ENCODE measurements at places on chromosomes 3 and 15.

GRCh38 chr3:171503817-171504216, 43.6 kb upstream of the TNIK start:
- DNase-seq, result no peak

DNA sequence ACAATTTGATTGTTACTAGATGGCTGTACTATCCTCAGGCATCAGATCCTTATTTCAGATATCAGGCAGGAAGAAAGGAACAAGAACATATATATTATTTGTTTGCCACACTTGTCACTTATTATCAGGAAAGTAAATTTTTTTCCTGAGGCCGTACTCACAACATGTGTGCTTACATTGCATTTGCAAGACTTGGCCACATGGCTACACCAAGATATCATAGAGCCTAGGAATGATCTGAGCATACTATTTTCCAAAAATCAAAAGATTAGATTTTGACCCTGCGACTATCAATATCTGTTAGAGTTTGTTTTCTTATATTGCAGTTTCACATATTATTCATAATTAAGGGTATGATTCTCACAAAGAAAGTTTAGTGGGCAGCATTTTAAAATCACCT, 426.2 kb upstream of the BCHE start:
- no peak for DNase-seq

- no peak for DNase-seq
These were observed 232.2 kb downstream of the UBE2E2 start for GRCh38 chr3:23435318-23435717.

- no peak for DNase-seq
These were observed 45.1 kb downstream of the APH1B start for GRCh38 chr15:63322541-63322940.

GRCh38 chr3:188433521-188434150, 279.7 kb downstream of the LPP start:
- no peak for DNase-seq

GRCh38 chr3:135752851-135753250, 212.7 kb upstream of the PPP2R3A start:
- DNase-seq, result no peak

DNA sequence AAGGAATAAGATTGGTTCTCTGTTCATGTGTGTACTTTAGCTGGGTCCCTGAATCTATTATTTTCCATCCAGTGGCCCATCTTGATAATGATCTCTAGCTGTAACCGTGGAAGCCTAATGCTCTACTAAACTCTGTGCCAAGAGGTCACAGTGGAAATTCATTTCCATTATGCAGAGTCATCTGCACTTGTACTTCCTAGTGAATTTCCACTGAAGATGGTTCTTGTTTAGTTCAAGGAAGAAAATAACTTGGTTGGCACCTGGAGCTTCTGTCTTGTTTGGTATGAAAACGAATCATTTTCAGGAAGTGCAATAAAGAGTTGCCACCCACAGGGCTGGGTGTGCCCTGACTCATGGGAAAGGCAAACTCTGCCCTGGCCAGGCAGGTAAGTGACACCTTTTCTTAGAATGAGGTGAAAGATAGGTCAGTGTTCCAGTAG, 10.3 kb downstream of the LPP start:
- no peak for DNase-seq

DNA sequence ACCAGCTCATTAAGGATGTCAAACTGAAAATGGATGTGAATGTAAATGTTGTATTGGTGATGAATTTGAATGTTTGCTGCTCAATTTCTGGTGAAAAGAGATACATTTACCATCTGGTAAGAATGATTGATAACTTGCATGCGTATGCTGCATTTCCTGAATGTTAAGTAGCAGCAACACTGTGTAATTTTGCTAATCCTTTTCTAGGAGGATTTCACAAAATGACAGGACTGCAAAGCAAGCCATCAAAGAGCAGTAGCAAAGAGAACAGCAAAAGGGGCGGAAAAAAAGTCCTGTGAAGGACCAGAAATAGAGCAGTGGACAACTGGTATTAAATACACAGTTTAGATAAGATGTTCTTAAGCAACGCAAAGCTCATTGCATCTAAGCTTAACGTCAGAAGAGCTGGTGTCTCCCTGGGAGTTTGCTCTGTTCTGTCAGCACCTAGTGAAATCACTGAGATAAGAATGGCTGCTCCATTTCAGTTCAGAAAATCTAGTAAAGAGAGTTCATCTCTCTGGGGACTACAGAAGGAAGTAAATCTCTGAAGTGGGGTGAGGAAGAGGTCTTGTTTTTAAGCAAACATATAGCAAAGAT, 23.5 kb upstream of the PAQR5 start:
- no peak for DNase-seq

- no peak for DNase-seq
These were observed 54.6 kb downstream of the ARHGEF3 start for GRCh38 chr3:56747150-56747549.

DNA sequence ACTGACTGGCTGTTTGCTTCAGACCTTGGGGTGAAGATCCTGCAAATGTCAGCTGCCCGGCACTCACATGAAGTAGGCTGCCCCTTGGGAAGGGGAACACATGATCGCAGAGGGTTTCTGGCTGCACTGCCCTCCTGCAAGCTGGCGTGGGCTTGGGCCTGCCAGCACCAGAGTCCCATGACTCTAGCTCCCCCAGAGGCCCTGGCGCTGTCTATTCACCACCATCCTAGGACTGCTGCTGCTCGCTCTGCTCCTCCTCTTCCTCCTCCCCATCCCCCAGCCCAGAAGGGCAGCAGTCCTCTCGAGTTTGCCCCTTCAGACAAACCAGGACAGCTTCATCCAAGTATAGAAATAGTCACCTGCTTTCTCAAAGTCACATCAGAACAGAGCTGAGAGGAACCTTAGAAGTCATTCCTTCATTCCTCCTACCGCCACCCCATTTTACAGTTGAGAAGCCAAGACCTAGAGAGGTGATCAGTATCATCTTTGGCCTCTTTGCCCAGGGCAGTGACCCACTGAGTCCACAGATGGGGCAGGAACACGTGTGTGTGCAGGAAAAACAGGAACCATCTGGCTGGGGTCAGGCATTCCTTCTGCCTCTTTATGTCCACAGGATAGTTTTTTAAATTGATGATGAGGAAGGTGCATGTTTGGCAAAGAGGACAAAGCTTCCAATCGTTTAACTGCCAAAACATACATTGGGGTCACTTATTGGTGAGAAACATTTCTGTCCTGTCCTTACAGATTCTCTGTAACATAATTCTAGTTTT, 13.2 kb downstream of the DPH3 start:
- DNase-seq, result no peak

- no peak for DNase-seq
These were observed 53.0 kb upstream of the EHHADH start for GRCh38 chr3:185306847-185307246.

- no peak for DNase-seq
These were observed 54.4 kb upstream of the HEG1 start for GRCh38 chr3:125110016-125110875.

DNA sequence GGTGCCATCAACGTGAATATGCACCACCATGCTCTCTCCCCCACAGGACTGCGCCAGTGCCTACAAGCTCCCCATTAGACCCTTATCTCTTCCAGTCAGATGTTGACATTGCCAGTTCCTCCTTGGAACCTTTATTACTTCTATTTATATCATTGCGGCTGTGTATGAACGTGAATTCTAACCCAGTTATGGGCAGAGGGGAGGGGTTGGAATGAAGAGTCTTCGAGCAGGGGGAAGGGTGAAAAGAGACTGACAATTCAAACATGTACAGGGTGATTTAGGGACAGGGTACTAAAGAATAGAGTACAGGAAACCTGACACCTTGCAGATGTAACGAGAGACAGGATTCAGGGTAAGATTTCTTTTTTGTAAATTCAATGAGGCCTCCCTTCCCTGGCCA, 41.8 kb upstream of the ST6GAL1 start:
- DNase-seq, result no peak

DNA sequence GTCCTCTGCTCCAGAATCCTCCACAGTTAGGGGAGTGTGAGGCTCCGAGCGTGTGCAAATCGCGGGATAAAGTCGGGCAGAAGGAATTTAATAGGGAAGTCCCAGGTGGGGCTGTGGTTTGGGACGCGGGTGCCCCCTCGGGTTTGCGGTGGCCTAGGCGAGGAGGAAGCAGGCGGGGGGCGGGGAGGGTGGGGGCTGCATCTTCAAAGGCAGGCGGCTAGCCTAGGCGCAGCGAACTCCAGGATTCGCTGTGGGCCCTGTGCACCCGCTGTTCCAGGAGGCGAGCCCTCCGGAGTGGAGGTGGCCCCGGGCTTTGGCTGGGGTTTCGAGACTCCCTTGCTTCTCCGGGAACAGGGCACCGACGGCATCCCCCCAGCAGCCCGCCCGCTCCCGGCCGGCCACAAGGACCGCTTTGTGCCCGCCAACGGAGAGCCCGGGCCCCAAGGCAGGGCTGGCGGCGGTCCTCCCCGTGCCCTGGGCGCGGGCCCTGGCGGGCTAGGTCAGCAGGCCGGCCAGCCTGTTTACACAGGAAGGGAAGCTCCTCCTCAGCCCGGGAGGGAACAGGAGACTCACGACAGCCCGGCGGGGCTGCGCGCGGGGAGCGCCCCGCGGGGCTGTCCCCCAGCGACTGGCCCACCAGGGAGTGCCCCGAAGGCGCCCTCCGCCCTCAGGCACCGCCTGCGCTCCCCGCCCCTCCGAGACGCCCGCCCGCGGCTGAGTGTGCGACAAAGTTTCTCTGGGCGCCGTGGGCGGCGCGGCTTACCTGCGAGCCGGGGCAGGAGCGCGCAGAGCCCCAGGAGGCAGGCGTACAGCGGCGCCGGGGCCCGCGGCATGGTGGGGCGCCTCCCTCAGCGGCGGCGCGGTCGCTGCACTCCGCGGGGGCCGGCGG, 753 bp downstream of the ITGB5 start:
- no peak for DNase-seq

DNA sequence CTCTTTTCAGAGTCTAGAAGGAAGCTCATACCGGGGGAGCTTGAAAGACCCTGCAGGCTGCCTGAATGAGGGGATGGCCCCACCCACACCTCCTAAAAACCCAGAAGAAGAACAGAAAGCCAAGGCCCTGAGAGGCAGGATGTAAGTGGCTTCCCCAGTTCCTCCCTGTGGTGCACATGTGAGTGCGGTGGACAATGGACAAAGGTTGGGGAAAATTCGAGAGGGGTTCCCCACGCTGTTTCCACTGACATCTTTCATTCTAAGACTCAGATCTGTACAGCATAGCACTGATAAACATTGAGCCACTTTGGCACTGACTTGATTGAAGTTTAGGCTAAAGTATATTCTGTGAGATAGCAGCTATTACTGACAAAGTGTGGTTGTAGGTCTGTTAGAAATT, 79.5 kb upstream of the UMPS start:
- DNase-seq, result no peak

GRCh38 chr15:90513448-90513847, 16.3 kb upstream of the CRTC3 start:
- DNase-seq, result no peak

DNA sequence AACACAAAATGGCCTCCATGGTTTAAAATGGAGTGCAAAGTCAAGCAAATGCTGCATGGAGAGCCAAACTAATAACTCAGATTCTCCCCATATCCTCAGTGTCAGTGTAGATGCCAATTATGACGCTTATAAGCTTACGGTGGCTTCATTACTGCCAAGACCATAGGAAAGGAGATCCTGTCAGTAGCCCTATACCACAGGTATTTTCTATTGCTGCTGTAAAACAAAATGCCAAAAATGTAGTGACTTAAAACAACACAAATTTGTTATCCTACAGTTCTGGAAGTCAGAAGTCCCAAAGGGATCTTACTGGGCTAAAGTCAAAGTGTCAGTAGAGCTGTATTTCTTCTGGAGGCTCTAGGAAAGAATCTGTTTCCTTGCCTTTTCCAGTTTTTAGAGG, 149.8 kb upstream of the GBE1 start:
- no peak for DNase-seq

DNA sequence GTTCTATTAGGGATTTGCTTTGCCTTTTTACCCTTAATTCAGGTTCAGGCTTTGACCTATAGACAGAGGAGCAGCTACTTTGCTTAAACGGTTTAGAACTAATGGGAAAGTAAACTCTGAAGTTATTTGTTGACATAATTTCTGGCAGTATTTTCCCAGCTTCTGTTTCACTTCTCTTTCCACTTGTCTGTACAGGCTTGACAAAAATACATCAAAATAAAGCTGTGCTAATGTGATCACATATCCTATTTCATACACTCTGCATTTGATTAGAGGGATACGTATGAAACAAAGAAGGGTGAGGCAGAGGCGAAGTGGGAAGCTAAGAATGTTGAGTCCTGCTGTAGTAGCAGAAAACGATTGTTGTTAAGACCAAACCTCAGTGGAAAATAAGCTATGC, 389.1 kb upstream of the RARB start:
- no peak for DNase-seq

DNA sequence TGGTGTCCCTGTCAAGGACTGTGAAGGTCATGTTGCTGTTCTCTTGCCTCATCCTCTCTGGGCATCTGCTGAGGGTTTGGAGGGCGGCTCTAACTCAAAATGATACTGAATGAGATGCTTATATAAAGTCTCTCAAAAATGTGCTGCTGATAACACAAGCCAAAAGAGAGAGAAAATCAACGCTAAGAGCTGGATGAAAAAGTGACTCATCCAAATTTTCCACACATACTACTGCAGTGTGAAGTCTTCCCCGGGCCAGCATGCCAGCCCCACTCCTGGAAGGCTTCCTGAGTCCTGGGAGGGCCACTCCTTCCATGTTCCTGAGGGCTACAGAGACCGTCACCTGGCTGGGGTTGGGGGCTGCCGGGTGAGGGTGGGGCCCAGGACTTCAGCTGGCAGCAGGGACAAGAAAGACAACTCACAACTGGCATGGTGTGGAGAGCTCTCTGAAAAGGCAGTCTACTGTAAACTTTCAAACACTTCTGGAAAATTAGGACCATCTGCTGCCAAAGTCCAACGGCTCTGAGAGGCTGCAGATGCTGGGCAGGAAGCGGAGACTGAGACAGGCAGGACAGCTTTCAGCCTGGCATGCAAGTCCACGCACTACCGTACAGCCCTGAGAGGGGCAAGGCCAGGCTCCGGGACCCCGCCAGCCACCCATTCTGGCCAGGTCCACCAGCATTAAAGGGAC, 200.3 kb downstream of the ADAMTS17 start:
- DNase-seq, result no peak

GRCh38 chr15:96262549-96263489, 67.7 kb upstream of the NR2F2 start:
- no peak for DNase-seq

DNA sequence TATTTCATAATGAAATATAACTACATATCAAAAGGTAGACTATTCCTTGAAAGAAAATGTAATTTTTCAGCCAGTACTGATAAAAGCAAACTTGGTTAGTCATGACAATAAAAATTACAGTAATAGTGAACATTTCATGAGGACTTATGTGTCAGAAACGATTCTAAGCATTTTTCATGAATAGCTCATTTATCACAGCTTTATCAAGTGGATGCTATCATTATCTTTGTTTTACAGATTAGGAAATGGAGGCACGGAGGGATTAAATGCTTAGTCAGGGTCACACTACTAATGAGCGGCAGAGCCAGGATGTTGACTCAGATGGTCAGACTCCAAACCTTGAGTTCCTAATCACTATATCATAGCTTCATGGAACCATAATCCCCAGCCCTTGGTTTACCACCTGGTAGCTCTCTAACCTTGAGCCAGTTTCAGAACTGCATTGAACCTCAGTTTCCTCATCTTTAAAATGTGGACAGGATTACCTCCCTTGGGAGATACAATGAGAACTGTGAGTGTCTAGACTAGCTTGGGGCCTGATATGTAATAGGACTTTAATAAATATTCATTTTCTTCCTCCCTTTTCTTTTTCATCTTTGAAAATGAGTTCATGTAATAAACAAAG, 85.4 kb downstream of the TNIK start:
- DNase-seq, result no peak
